Fibroblast of skin of right biceps (primary cell): ENCODE measurements at places on chromosomes 3 and 15.

GRCh38 chr3:81352867-81353266 lies 408.6 kb downstream of the GBE1 start:
- peak; percentile 27 for DNase-seq

DNA sequence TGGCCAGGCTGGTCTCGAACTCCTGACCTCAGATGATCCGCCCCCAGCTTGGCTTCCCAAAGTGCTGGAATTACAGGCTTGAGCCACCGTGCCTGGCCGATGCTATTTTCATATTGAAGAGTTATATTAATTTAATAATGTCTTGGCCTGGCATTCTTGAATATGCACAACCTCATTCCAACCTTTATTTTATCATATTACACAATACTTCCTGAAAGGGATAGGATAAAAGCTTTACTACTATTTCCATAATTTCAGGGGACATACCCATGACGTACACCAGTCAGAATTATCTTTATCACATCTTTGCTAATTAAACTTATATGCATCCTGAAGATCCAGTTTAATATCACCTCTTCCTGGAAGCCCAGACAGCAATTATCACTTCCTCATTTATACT lies 205.3 kb downstream of the ZIC4 start:
- no peak for DNase-seq

GRCh38 chr15:100877551-100877950 lies 2.1 kb upstream of the ALDH1A3 start:
- no peak for DNase-seq

GRCh38 chr15:62416526-62416925 lies 251.4 kb upstream of the C2CD4B start:
- DNase-seq, result no peak

DNA sequence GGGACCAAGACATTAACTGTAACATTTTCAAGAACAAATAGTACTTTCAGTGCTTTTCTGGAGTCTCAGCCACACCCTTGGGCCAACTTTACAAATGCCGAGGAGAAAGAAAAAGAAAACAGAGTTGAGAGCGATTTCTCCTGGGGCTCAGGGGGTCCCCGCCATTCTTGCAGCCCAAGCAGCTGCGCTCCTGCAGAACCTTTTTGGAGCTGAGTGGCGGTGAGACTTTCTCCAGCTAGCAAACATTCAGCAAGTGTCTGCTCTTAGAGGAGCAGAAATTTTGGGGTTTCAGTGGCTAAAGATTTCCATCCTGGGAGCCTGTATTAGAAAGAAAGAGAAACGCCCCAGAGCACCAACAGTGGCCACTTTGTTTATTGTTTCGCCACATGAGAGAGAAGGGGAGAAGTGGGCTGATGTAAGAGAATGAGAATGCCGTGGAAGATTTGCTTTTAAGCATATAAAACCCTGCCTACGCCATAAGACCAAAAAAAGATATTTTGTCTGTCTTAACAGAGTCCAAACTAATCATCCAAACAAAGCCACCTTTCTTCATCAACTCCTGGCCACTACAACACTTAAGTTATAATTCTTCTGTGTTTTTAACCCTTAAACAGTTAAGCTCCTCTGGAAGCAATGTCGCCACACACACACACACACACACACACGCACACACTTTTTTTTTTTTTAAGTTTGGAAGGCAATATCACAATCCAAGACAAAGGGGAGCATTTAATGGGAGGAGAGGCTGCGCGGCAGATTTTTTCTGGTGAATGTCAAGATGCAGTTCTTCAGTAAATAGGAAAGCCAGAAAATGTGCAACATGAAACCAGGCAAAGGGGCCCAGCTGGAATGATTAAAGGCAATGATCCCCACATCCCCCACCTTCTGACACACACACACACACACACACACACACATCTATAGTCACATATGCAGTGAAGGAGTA lies 19.2 kb downstream of the EID1 start:
- DNase-seq, result peak; percentile 72

DNA sequence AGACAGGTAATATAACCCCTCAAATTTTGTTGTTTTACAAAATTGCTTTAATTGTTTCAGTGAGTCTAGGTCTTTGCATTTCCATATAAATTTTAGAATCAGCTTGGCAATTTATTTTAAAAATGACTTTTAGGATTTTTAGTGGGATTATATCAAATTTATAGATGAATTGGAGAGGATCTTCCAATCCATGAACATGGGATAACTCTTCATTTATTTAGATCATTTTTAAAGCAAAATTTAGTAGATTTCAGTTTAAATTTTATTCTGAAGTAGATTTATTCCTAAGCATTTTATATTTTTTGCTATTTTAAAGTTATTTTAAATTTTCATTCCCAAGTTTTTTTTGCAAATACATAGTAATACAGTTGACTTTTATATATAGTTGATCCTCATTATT lies 58.1 kb upstream of the THSD4 start:
- DNase-seq, result no peak

DNA sequence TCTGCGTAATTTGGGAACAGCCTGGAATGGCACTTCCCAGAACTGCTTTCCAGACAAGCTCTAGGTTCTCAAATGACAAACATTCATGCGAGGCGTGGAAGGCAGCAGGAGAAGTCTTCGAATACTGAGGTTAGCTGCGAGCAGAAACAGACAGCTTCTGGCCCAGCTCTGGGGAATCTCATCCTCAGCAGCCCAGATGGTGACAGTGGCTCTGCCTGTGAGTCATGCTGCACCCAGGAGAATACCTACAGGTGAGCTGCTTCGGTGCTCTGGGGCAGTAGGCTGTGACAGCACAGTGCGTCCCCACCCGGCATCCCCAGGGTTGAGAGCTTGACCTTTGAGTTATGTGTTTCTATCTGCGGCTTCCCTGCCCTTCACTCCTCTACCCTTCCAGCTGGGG lies 258.6 kb downstream of the KLF13 start:
- DNase-seq, result no peak

DNA sequence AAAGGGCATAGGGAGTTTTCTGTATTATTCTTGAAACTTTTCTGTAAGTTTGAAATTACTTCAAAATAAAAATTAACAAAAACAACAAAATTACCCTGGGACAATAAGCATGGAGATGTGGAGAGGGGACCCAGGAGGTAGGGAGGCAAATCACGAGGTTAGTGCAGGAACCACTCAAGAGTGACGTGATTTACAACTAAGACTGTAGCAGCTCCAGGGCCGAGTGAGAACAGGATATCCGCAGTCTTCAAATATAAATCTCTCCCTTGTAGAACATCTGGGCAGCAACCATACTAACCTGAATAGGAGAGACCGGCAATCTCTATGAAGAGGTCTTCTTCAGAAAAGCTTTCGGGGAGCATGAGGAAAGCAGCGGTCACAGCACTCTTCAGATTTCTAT lies 17.3 kb downstream of the TAMM41 start:
- no peak for DNase-seq

- no peak for DNase-seq
Measured at GRCh38 chr15:89399238-89400115, 64.9 kb upstream of the POLG start.

DNA sequence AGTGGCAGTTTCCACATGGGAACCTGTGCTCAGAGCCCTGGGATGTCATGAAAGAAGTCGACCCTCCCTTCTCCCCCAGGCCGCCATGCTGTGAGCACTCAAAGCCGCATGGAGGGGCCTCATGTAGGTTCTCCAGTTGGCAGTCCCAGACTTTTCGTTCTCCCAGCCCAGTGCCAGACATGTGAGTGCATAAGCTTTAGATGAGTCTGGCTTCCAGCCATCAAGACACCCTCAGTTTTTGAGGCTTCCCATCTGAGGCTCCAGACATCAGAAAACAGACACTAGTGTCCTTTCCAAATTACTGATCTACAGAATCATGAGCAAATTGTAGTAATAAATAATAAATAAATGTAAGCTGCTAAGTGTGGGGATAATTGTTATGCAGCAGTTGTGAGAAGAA lies 136.5 kb upstream of the AGBL1 start:
- DNase-seq, result no peak

DNA sequence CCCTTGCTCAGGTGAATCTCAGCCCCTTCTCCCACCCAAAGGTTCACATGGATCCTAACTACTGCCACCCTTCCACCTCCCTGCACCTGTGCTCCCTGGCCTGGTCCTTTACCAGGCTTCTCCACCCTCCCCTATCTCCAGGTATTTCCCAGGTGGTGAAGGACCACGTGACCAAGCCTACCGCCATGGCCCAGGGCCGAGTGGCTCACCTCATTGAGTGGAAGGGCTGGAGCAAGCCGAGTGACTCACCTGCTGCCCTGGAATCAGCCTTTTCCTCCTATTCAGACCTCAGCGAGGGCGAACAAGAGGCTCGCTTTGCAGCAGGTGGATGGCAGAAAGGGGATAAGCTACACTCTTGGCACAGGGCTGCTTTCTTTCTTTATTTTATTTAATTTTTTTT lies 4.5 kb downstream of the FAM131A start:
- DNase-seq, result no peak

DNA sequence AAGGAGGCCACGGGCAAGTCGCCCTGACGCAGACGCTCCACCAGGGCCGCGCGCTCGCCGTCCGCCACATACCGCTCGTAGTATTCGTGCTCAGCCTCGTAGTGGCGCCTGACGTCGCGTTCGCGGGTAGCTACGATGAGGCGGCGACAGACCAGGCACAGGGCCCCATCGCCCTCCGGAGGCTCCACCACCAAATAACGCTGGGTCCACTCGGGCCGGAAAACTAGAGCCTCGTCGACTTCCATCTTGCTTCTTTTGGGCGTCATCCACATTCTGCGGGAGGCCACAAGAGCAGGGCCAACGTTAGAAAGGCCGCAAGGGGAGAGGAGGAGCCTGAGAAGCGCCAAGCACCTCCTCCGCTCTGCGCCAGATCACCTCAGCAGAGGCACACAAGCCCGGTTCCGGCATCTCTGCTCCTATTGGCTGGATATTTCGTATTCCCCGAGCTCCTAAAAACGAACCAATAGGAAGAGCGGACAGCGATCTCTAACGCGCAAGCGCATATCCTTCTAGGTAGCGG lies at the start of gene EPM2AIP1:
Gene EPM2AIP1 (minus strand): TSS at position 326 of the 520 bp plus-strand sequence. CDS start 54 bp downstream, at position 272.
- no peak for DNase-seq

DNA sequence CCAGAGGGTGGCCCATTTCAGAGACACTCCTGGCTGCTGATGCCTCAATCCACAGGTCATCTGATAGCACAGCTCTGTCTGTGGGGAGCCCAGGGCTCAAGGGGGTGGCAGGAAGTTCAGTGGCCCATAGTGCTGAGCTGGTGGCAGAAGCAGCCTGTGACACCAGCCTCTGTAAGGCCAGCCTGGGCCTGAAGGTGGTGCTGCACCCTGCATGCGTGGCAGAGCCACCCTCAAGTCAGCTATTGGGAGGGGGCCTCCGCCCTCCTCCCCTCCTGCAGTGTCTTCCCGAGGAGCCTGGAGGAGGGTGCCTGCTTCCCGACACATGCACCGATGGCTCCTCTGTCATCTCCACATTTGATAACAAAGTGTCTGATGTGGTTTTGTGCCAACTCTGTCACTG lies 3.0 kb downstream of the PLA1A start:
- no peak for DNase-seq

- peak; percentile 66 for DNase-seq
Measured at GRCh38 chr15:76190751-76191538, 120.3 kb downstream of the ETFA start.

DNA sequence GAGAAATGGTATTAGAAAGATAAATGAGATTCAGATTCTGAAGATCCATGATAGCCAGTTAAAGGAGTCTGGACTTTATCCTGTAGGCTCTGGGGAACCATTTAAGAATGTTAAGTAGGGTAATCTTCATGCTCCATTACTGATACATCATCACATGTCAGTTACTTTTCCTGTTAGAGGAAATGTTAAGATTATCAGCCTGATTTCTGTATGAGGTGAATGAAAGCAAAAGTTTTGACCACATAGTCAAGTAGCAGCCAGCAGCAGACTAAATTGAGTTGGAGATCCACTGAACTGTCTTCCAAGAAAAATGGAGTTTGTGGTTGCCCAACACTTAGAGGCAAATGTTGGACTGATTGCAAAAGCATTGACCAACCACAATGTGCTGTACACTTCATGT lies 4.7 kb upstream of the COPB2 start:
- no peak for DNase-seq

DNA sequence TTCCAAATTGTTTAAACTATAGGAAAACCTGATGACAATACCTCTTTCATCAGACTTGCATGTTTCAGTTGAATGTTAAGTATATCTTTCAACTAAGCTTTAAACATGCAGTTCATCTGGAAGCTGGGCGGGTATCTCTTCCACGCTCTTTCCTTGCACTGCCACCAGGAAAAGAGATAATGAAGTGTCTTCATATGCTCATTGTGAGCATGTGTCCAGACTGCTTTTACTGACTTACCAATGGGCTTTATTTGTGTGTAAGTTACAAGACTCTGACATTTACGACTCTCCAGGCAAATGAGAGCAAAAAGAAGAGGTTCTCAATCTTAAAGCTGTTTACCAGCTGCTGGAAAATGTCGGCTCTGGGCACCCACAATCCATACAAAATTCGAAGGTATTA lies 52.8 kb downstream of the TMEM212 start:
- no peak for DNase-seq

DNA sequence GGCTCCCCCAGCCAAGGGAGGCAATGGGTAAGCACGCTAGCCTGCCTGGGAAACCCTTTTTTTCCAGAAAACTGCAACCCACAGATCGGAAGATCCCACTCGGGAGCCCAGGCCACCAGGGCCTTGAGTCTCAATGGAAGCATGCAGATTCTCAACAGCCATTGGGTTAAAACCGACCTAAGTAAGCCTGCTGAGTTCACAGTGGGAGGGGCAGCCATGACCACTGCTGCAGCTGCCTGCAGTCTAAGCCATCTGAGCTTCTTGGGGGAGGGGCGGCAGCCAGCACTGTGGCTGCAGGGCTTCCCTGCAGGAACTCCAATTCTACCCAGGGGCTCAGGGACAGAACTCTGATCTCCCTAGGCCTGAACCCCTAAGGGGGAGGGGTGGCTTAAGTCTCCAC lies 82.0 kb downstream of the DPPA2 start:
- DNase-seq, result no peak
